Spleen (tissue), 13 donors: ENCODE measurements at places on chromosomes 7 and 10.
A peak's percentile ranks its signal among the peaks of the same experiment; 100 is the strongest.

DNA sequence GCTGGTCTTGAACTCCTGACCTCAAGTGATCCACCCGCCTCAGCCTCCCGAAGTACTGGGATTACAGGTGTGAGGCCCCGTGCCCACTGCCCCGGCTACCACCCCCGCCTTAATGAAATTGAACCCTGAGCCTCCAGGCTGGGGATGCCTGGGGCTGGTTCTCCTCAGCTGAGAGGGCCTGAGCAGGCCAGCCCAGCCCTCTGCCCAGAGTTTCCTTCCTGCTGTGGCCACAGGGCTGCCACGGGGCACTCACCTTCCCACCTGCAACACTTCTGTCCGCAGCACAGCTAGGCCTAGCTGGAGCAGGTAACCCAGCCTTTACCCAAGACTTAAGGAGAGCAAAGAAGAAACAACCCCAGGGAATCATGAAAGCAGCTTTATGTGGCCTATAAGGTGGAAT lies 78.1 kb upstream of the ANLN start:
- no peak overlapping the region for H3K4me3 ChIP-seq
- no peak overlapping the region for H3K27ac ChIP-seq
- no peaks in the 10 kb centered on the region for H3K4me1 ChIP-seq
- DNase-seq = no peak
- H3K36me3 ChIP-seq = no peaks in the 10 kb centered on the region

- H3K27me3 ChIP-seq = peaks cover 35% of the 10 kb centered on the region
- H3K27ac ChIP-seq = no peak overlapping the region
- no peaks in the 10 kb centered on the region for H3K4me1 ChIP-seq
- DNase-seq = peak; percentile 52
- H3K4me3 ChIP-seq = no peak overlapping the region
These were observed 149.4 kb downstream of the DNAJB6 start for GRCh38 chr7:157486007-157486755.

- peak overlapping the region; percentile 91 for H3K27ac ChIP-seq
- peak; percentile 84 for DNase-seq
- H3K4me1 ChIP-seq = peaks cover 57% of the 10 kb centered on the region
- H3K27me3 ChIP-seq = no peaks in the 10 kb centered on the region
- peak overlapping the region; percentile 99 for H3K4me3 ChIP-seq
- H3K36me3 ChIP-seq = no peaks in the 10 kb centered on the region
These were observed 1.3 kb downstream of the CNNM2 start for GRCh38 chr10:102919246-102919959.

GRCh38 chr10:24272374-24272773 lies 63.4 kb downstream of the KIAA1217 start:
- H3K27me3 ChIP-seq = no peaks in the 10 kb centered on the region
- no peak overlapping the region for H3K27ac ChIP-seq
- no peaks in the 10 kb centered on the region for H3K4me1 ChIP-seq
- H3K36me3 ChIP-seq = no peaks in the 10 kb centered on the region
- no peak overlapping the region for H3K4me3 ChIP-seq
- DNase-seq = no peak

GRCh38 chr7:91034459-91035368 lies 229.5 kb upstream of the FZD1 start:
- no peak overlapping the region for H3K27ac ChIP-seq
- DNase-seq = no peak
- no peaks in the 10 kb centered on the region for H3K27me3 ChIP-seq
